Fibroblast of mammary gland (primary cell): ENCODE measurements at places on chromosomes 3 and 15.
A peak's percentile ranks its signal among the peaks of the same experiment; 100 is the strongest.

DNA sequence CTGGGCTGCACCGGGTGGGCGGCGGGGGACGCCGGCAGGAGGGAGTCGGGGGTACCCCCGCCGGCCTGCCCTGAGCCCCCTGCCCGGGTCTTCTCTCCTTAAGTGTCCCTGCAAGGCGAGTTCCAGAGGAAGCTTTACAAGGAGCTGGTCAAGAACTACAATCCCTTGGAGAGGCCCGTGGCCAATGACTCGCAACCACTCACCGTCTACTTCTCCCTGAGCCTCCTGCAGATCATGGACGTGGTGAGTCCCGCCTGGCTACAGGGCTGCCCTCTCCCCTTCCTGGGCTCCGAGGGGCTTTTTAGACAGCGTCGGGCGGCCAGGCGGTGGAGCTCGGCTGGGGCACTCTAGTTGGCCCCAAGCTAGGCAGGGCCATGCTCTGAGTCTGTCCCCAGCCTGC is 480 bp downstream of the CHRNA7 start:
- DNase-seq = no peak

DNA sequence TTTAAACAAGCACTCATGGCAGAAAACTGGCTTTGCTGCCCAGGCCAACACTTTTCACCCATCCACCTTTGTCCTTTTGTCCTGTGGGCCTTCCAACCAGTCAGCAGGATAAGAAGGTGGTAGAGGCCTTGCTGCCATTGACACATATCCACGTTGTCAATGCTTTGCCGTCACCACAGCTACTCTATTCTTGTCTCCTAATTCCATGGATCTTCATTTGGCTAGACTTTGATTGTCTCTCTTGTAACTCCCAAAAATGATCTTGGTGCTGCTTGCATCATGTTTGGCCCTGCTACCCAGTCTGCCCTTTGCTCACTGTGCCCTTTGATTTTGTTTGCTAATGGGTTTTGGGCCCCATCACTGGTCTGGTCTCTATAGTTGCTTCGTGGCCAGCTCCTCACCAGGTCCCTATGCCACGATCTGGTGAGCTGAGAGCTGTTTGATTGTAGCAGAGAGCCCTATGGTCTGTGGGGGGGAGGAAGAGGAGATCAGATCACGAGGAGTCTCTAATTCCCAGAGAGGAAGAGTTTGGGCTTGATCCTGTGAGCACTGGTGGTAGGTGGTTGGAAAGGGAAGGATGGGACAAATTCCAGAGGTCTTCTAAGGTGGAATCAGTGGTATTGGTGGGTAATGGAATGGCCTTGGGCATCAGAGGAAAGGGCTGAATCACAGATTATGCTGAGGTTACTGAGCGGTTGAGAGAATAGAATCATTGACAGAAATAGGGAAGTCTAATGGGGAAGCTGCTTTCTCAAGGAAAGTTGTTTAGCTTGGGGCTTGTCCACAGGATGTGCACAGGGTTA is 40.3 kb downstream of the ABHD2 start:
- DNase-seq = no peak

GRCh38 chr15:45009046-45009445 is 13.9 kb upstream of the SORD start:
- DNase-seq = no peak

GRCh38 chr15:66586155-66586976 is 20.6 kb upstream of the LCTL start:
- no peak for DNase-seq

GRCh38 chr15:25091421-25092158 is 136.8 kb downstream of the SNRPN start:
- no peak for DNase-seq

DNA sequence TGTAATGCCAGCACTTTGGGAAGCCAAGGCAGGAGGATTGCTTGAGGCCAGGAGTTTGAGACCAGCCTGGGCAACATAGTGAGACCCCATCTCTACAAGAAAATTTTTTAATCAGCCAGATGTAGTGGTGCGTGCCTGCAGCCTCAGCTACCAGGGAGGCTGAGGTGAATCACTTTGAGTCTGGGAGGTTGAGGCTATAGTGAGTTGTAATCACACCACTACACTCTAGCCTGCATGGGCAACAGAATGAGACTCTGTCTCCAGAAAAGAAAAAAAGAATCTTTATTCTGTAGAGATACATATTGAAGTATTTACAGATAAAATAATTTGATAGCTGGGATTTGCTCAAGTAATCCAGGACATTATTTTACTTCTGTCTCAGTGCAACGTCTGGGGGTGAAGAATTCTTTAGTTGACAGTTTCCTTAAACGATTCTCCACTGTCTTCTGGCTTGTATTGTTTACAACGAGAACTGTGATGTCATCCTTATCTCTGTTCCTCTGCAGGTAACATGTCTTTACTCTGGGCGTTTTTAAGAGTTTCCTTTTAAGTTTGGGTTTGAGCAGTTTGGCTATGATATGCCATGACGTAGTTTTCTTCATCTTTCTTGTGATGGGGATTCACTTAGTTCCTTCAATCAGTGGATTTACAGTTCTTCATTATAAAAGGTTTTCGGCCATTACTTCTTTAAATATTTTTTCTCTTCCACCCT is 26.3 kb downstream of the KPNA1 start:
- no peak for DNase-seq

- peak; percentile 22 for DNase-seq
Measured at GRCh38 chr3:17795711-17796110, 53.3 kb upstream of the TBC1D5 start.

DNA sequence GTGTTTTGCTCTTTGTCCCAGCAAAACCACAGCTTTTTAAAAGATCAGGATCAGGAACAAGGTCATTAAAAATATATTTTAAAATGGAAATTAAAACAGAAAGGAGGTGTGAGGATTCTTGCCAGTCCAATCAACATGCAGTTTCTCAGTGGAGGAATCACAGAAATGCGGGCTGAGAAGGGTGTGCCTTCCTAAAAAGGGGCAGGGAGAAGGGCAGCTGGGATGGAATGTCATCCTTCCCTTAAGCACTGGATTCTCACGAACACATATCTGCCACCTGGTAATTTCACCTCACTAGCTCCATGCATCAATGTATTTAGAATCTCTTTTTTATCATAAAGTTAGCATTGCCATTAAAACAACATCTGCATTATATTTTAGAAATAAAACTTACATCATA is 21.4 kb downstream of the ABI3BP start:
- no peak for DNase-seq

GRCh38 chr3:146914409-146914808 is 309.3 kb upstream of the PLSCR5 start:
- no peak for DNase-seq
